ENCODE measurements at places on chromosomes 6 and 20. TPM values are rescaled to one million over a fixed set of nuclear protein-coding genes. Genes with fewer than 3 reads are reported as not detected.

The TTK gene
- total RNA-seq: 13.5 TPM

The NNAT gene
- total RNA-seq: 19.4 TPM

The SLC35D3 gene
- total RNA-seq: 0.13 TPM

The KIF25 gene
- 1.6 TPM for total RNA-seq

GRCh38 chr20:43936104-43936770, 21.6 kb downstream of the TOX2 start:
- no peak for DNase-seq

GRCh38 chr6:11386726-11387125, 150.8 kb upstream of the TMEM170B start:
- DNase-seq: no peak

The ACTR5 gene
- total RNA-seq: 9.7 TPM

The BACH2 gene
- total RNA-seq: 34.1 TPM

The ZNF337 gene
- total RNA-seq: 23.9 TPM

DNA sequence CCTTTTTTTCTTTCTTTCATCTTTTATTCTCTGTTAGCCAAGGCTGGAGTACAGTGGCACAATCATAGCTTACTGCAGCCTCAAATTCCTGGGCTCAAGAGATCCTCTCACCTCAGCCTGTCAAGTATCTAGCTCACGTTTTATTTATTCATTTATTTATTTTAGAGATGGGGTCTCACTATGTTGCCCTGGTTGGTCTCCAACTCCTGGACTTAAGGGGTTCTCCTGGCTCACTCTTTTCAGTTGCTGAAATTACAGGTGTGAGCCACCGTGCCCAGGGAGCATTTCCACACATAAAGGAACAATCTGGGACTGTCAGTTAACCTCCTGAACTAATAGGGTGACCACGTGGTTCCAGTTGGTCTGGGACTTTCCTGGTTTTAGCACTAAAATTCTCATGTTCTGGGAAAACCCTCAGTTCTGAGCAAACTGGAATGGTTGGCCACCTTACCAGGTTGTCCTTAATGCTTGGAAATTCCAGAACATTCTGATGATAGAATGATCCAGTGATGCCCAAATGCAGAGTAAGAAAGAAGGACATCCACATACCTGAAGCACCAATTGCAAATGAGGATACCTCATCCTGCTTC, 105.5 kb upstream of the ZNF217 start:
- no peak for DNase-seq

GRCh38 chr6:17002123-17002522, 99.7 kb upstream of the STMND1 start:
- no peak for DNase-seq

- no peak for DNase-seq
Measured at GRCh38 chr6:9195322-9195721, 760.0 kb upstream of the SLC35B3 start.

- no peak for DNase-seq
Measured at GRCh38 chr6:74071214-74071613, 375.2 kb downstream of the CD109 start.

The TNNC2 gene
- not detected for total RNA-seq

The ULBP2 gene
- 0.23 TPM for total RNA-seq

DNA sequence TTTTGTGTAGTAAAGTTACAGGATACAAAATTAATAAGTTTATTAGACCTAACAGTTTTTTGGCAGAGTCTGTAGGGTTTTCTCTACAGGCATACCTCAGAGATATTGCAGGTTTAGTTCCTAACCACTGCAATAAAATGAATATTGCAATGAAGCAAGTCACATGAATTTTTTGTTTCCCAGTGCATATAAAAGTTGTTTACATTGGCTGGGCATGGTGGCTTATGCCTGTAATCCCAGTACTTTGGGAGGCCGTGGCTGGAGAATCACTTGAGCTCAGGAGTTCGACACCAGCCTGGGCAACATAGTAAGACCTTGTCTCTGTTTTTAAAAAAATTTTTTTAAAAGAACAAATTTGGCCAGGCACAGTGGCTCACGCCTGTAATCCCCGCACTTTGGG, 16.0 kb downstream of the C6orf52 start:
- DNase-seq: no peak

DNA sequence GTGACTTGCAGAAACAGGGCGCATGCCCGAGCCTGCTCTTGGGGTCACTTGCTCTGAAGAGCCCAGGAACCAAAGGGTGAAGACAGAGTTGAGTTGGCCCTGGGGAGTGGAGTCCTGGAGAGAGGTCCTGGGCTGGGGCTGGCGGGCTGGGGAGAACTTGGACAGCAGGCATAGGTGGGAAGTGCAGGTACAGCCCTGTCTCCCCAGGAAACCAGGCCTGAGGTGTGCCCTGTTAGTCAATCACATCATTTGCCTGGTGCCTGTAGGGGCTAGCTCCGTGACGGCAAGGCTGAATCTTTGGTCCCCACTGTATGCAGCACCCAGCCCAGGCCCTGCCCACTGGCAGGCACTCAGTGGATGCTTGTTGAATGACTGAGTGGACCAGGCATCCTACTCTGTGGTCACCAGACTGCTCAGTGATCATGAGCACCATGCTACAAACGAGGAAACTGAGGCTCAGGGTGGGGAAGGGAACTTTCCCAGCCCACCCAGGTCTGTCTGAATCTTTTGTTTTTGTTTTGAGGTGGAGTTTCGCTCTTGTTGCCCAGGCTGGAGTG, 15.6 kb upstream of the NOL4L start:
- no peak for DNase-seq

- DNase-seq: no peak
Measured at GRCh38 chr6:56516003-56516402, 126.7 kb downstream of the DST start.

Data from mesothelial cell of epicardium (in vitro differentiated cells).